ENCODE measurements at places on chromosomes 2 and 18. TPM values are rescaled to one million over a fixed set of nuclear protein-coding genes. Genes with fewer than 3 reads are reported as not detected.

Gene MERTK
- polyA plus RNA-seq: 20.4 TPM

Gene ARHGEF33
- 1.8 TPM for polyA plus RNA-seq

Gene SLC30A3
- polyA plus RNA-seq: 9.2 TPM

Gene LYG2
- 0.98 TPM for polyA plus RNA-seq

Gene ABCG8
- 0.75 TPM for polyA plus RNA-seq

Gene C2orf15
- polyA plus RNA-seq: 9.9 TPM

Gene PHLPP1
- 20.3 TPM for polyA plus RNA-seq

Gene SERPINB12
- polyA plus RNA-seq: not detected

Gene DPP10
- 9.9 TPM for polyA plus RNA-seq

Gene METTL4
- polyA plus RNA-seq: 18.3 TPM

Gene CD207
- polyA plus RNA-seq: not detected

Gene PDCD1
- polyA plus RNA-seq: not detected

Gene HK2
- polyA plus RNA-seq: 13.0 TPM

GRCh38 chr2:136251197-136251884, 133.4 kb upstream of the CXCR4 start:
- no peak for DNase-seq

- DNase-seq: peak; percentile 78
These were observed at the start of gene FER1L5 for GRCh38 chr2:96642564-96643360. Gene FER1L5 (plus strand): TSS chr2:96642764. CDS start chr2:96642837, 73 bp downstream.

DNA sequence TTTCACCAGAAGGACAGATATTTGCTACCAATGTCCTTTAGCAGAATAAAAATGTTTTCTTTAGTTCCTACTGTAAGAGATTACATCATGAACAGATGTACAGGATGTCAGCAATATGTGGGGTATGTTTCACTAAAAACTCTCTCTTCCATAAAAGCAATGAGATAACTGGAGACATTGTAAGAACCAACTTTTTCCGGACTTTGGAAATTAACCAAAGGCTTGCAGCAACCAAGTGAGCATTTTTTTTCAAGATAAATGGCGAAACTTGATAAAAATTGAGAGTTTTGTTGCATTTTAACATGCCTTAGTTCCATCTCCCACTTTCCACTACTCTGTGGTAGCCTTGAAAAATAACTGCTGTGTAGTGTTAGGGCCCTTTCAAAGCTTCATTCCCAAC, 429.8 kb upstream of the CDH2 start:
- no peak for DNase-seq

- no peak for DNase-seq
These were observed 5.1 kb upstream of the COLEC12 start for GRCh38 chr18:505483-506122.

- DNase-seq: no peak
These were observed 98.9 kb upstream of the ODC1 start for GRCh38 chr2:10546975-10547391.

GRCh38 chr2:191488135-191488534, 189.8 kb upstream of the NABP1 start:
- no peak for DNase-seq

DNA sequence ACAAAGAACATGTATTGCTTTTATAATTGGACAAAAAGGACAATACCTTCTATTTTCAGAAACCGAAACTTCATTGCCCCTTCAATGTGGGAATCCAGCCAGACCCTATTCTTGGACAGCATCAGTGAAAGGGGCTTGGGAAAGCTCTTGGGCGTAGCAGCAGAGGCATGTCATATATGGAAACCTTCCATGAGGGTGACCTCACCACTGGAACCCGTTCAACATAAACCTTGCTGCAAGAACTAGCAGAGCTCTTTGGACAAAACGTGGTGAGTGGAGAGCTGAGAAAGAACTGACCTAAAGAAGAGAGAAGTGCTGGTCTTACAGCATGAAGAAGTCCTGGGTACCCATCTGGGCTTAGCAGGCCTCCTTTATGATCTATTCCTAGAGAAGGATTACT, 22.7 kb upstream of the ACTG2 start:
- DNase-seq: peak; percentile 12

DNA sequence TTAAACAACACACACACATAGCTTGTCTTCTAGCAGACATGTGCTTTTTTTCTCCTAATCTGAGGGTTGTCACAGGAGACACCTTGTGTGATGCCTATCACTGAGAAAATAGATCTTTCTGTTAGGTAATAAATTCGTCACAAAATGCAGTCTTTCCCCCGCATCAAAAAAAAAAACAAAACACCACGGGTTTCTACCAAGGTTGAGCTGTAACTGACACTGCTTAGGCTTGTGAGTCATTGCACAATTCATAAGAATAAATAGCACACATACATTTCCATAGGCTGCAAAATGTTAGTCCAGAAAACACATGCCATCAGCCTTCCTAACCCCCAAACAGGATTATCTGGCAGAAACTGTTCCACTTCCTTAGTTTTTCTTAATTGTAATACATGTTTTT, 6.5 kb downstream of the TMEM163 start:
- DNase-seq: no peak

- DNase-seq: no peak
These were observed at the start of gene SLC9A2 for GRCh38 chr2:102619414-102620319. Gene SLC9A2 (plus strand): TSS chr2:102619553. CDS start chr2:102619849, 296 bp downstream.

GRCh38 chr2:236968101-236968879, 117.4 kb upstream of the COPS8 start:
- no peak for DNase-seq

GRCh38 chr2:121085801-121086200, 199.2 kb downstream of the TFCP2L1 start:
- DNase-seq: no peak

DNA sequence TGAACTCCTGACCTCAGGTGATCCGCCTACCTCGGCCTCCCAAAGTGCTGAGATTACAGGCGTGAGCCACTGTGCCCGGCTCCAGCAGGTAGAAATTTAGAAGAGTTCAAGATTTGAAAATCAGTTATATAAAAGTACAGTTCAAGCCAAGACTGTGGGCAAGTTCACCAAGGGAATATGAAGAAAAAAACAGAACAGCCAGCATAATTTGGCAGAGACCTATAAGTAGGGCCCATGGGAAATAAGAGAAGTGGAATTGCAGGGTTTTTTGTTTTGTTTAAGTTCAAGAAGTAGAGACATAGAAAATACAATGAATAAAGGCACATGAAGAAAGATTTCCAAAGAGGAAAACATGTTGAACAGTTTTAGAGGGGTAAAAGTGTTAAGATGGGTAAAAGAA, 57.9 kb downstream of the BAZ2B start:
- no peak for DNase-seq

GRCh38 chr2:47437287-47437686, 34.3 kb downstream of the MSH2 start:
- peak; percentile 2 for DNase-seq

GRCh38 chr2:169105476-169105875, 36.1 kb downstream of the DHRS9 start:
- DNase-seq: no peak

- no peak for DNase-seq
These were observed 2.8 kb downstream of the SNTG2 start for GRCh38 chr2:953408-953807.

GRCh38 chr2:217804338-217804737, 198.5 kb downstream of the TNS1 start:
- DNase-seq: no peak

DNA sequence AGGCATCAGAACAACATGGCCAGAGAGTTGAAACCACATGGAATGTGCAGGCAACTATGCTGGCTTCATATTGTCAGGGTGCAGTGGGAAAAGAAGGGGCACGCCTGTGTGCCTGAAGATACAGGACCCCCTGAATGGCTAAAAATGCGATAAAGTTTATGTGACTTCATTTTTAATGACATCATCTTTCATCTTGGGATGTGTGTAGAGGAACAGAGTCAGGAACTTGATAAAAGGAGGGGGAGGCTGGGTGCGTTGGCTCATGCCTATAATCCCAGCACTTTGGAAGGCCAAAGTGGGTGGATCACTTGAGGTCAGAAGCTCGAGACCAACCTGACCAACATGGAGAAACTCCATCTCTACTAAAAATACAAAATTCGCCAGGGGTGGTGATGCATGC, 872.6 kb downstream of the TDRD15 start:
- DNase-seq: no peak

GRCh38 chr2:58834404-58834803, 593.3 kb upstream of the FANCL start:
- DNase-seq: peak; percentile 63

DNA sequence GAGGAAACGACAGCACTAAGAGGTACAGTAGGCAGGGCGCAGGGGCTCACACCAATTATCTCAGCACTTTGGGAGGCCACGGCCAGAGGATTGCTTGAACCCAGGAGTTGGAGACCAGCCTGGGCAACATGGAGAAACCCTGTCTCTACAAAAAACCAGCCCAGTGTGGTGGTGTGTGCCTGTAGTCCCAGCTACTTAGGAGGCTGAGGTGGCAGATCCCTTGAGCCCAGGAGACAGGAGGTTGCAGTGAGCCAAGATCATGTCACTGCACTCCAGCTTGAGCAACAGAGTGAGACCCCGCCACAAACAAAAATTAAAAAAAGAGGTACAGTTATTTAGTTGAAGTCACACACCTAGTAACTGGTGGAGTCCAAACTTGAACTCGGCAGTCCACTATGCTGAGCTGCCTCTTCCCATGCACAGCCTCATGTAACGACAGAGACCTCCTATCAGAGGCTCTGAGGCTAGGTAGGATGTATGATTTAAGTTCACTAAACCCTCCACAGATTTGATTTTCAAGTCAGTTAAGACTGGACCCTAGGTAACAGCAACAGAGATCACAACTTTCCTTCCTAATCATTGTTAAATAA, 8.7 kb downstream of the STK17B start:
- no peak for DNase-seq

DNA sequence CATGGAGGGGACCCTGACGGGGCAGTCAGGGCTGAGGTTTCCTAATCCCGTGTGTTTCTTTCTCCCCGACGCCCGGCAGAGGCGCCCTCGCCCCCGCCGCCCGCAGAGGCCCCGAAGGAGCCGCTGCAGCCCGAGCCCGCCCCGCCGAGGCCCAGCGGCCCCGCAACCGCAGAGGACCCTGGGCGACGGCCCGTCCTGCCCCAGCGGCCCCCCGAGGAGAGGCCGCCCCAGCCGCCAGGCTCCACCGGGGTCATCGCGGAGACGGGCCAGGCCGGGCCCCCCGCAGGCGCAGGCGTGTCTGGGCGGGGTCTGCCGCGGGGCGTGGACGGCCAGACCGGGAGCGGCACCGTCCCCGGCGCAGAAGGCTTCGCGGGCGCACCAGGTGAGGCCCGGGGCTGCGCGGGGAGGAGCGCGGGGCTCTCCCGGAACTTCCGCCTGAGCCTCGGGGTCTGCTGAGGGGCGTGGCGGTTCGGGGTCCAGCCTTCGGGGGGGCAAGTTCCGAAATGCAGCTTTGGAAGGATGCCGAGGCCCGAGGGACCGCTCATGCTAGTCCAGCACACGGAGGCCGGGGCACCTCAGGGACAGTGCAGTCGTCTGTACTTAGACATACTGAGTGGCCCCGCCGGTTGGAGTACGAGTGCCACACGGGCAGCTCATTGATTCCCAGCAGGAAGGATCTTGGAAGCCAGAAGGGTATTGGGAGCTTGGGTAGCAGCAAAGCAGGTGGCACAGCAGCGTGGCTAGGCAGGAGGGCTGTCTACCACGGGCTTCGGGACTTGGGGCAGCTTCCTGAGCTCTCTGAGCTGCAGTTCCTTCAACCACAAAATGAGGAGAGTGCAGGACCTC, 60.1 kb downstream of the EMILIN2 start:
- DNase-seq: no peak

DNA sequence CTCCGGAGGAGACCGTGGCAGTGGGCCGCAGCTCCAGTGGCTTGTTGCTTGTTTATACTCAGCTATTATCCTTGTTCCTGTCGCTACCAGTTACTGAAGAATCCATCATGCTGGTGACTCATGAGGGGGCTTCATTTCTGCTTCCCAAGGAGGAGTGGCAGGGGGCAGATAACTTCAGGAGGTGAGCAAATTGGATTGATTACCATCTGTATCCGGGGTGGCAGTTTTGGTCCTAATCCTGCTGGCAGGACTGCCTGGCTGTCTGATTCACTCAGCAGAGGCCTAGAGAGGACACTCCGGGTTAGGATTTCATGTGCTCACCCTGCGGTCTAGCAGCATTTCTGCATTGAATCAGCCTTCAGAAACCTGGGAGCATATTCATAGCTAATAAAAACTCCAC, 230.0 kb downstream of the ACTR3 start:
- no peak for DNase-seq

- DNase-seq: no peak
These were observed 10.0 kb upstream of the ZNF396 start for GRCh38 chr18:35387152-35387571.

- no peak for DNase-seq
These were observed 308.2 kb downstream of the EN1 start for GRCh38 chr2:118539290-118539689.

- DNase-seq: no peak
These were observed 56.9 kb downstream of the PLA2R1 start for GRCh38 chr2:160005476-160005875.

DNA sequence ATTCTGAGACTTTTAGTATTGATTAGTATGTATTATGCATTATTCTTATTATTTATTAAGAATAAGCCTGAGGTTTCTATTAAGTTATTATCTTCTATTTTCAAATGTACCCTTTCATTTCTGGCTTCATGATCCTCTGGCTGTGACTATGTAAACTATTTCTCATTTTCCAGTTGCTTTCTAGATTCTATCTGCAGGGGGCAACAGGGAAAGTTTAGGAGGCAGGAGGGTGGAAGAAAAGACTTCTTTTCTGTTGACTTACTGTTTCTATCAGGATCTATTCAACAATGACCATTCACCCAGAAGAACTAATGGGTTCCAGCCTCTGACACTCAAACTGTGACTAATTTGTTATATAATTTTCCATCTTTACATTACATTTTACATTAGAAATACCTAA, 653.4 kb upstream of the FSHR start:
- DNase-seq: no peak

GRCh38 chr2:120856421-120856862, 120.8 kb downstream of the GLI2 start:
- no peak for DNase-seq

- no peak for DNase-seq
These were observed 34.2 kb downstream of the TMEM17 start for GRCh38 chr2:62471816-62472215.

GRCh38 chr2:138421971-138422335, 79.6 kb upstream of the SPOPL start:
- DNase-seq: no peak

DNA sequence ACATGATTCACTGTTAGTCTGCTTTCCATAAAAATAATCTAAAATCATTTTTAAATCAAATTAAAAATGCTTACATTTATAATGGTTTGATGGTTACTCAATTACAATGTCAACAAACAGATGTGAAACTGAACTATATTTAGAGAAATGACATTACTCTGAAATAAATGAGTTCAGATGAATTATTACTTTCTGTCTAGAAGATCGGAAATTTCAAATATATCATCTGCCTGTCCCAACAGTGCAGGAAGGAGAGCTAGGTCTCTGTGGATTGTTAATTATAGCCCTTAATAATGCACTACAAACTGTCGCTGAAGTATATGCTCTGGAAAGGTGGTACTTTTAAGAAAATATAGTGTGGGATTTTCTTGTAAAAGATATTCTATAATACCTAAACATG, 109.8 kb downstream of the DSEL start:
- DNase-seq: no peak

GRCh38 chr18:39260565-39260964, 1695.0 kb upstream of the CELF4 start:
- DNase-seq: no peak
